ENCODE measurements at places on chromosomes 16 and 17.

- DNase-seq = no peak
These were observed 12.0 kb downstream of the IL21R start for GRCh38 chr16:27413956-27414355.

DNA sequence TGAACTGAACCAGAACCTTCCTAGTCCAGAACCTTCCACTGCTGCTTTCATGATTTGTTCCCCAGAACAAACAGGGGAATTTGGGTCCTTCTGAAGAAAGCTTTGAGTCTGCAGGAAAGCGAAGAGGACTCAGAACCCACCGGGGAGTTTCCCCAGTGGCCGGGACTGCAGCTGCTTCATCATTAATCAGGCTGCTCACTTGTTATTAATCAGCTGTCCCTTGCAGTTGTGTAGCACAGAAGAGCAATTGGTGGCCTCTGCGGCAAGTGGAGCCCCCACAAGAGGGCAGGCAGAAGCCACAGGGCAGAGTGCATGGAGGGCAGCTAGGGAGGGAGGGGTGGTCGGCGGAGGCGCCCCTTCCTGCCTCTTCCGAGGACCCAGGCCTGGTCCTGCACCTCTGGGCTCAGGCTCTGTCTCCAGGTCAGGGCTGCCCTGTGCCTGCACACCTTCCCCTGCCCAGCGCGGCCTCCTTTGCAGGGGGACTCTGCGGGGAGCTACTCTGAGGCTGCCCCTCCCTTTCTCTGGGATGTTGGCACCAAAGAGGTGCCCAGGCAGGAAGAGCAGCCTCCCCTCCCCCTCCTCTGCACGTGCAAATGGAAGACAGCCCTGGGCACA is 6.9 kb downstream of the CCL17 start:
- peak; percentile 61 for DNase-seq

GRCh38 chr17:77916703-77917481 is 41.6 kb upstream of the TNRC6C start:
- peak; percentile 43 for DNase-seq

DNA sequence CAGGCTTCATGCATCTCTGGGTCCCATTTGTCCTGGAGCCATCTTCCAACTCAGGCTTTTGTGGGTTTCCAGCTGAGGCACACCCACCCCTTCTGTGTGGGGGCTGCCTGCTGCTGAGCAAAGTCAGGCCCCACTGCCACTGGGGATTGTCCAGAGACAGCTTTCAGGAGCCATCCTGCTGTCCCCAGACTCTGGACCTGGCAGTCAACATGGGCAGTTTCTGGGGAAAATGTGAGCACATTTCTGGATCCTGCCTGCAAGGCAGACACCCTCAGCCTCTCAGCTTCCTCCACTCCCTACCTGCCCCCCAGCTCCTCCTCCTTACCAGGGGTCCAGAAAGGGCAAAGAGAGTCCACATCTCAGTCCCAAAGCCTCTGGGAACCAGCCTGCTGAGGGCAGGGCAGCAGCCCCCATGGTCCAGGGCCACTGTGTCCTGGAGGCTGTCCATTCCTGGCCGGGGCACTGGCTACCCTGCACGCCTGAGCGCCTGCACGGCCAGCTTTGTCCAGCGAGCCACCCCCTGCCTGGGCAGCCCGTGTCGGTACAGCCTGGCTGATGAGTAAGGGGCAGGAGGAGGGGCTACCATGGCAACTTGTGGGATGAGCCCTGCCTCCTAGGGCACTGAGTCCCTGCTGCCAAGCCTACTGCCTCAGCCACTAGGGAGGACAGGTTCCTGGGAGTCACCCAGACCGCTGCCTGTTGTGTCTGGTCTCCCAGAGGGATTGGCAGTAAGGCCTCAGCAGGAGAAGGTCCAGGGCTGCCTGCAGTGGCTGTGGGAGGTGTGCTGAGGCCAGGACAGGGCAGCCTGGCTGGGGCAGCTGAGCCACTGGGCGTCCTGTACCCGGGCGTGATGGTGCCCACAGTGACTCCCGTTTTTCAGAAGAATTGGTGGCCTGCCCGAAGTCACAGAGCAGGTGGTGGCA is at the start of gene SLC47A2:
TSS of gene SLC47A2 (minus strand) at position 477 of the 923 bp plus-strand sequence. CDS start at position 448, 29 bp downstream.
- no peak for DNase-seq

DNA sequence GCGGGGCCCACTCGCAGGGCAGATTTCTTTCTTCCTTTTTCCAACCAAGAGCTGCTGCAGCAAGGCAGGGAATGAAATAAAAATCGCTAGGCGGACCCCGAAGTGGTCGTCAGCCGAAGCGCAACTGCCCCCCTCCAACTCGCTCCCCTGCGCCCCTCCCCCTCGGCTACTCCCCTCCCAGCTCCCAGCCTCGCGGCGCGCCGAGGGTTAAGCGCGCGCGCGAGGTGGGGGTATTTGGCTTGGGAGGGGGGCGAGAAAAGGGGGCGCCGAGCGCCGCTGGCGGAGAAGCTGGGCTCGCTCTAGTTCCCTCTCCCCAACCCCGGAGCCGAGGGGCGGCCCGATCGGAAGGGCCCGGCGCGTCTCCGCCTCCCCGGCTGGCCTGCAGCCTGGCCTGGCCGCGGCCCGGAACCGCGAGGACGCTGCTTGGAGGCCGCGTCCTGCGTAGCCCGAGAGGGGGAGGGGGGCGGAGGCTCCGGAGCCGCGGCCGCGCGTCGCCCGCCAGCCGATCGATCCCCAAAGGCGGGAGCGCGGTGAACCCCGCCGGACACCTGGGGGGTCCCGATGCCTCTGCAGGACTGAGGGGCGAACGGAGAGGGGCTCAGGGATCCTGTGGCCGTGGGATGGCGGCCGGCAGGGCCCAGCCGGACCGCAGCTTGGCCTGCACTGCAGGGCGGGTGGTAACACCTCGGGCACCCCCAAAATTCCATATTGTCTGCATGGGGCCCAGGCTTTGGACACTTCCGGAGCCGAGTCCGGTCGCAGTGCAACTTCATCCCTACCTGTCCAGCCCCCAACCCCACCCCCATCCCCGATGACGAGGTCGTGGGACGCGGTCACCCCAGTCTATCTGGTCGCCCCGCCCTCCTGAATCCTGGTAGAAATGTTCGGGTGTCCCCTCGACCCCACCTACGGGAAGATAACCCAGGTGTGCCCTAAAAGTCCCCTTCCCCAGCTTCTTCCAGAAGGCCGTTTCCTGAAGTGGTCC is 4.9 kb upstream of the CBX4 start:
- DNase-seq = no peak

GRCh38 chr17:10013365-10014112 is 108.5 kb upstream of the RCVRN start:
- peak; percentile 48 for DNase-seq

DNA sequence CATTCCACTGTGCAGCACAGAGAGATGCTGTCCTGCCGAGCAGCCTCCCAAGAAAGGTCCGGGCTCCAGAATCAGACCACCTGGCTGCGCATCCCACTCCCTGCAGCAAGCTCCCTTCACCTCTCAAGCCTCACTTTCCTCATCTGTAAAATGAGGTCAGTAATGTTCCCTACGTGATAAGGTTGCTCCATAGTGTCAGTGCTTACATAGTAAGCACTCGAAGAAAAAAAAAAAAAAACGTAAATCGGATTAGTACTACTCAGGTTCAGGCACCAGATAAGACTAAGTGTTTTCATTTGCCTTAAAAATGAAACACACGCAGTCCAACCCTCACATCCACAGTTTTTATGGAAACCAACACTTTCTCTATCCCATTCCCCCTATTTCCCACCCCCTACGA is 76.7 kb downstream of the CCT6B start:
- no peak for DNase-seq

Data from upper lobe of left lung (tissue), 6 donors.